ENCODE measurements at places on chromosomes 7 and 10.

DNA sequence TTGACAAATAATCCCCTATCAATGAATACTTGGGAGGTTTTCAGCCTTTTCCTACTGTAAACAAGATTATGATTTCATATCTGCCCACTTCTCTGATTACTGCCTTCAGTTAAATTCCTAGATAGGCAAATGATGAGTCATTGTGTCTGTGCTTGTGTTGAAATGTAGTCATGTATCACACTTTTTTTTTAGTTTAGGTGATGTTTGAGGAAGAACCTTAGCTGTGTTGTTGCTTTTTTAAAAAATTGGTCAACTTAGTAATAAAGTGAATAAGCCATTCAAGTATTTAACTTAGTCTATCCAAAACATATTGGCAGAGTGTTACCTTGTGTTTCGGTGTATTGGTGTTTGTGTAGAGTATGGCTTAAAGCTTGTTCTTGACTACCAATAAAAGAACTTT is 60.0 kb downstream of the WAC start:
- DNase-seq = no peak

- DNase-seq = no peak
Observed at GRCh38 chr7:47080816-47081215, 501.1 kb downstream of the TNS3 start.

DNA sequence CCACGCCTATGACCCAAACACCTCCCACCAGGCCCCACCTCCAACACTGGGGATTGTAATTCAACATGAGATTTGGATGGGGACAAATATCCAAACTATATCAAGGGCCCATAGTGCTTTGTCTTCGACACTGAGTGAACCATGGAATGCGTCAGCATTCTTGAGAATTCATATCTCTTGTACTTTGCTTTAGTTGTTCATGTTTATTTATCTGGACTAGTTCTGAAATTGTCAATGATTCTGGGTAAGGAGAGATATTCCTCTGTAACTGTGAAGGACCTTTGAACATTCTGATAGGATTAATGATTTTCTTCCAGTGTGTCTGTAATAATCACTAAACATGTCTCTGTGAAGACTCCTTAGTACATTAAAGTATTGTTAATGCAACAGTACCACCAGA is 374.8 kb downstream of the LRMDA start:
- DNase-seq = no peak

- no peak for DNase-seq
Observed at GRCh38 chr7:33354201-33354600, 224.8 kb downstream of the BBS9 start.

DNA sequence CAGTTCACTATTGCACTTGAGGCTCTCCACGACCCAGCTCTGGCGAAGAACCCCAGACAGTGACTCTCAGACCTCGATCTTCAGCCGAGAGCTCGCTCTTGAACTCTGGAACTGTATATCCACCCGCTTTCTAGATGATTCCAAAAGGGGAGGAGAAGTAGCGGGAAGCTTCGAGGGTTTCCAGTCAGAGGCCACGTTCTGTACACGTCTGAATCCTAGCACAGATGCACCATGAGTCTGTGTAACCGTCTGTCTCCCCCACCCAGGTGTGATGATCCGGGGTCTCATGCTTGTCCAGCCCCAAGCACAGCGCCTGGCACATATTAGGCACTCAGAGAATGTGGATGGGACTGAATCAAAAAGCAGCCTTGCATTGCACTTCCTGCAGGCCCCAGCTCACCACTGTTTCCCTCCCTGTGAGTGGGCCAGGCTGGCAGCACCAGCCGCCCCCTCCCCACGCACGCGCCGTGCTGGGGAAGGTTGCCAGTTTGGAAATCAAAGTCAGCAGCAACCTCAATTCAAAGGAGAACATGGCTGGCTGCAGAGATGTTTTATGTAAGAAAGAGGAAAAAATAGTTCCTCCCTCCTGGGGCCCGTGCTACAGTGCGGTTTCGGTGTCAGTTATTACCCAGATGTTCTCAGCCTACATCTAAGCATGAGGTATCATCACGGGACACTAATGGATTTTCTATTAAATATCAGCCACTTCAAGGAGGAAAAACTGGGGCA is 5.7 kb downstream of the GRID2IP start:
- no peak for DNase-seq

- no peak for DNase-seq
Observed at GRCh38 chr10:79230328-79230830, 116.9 kb upstream of the PPIF start.
